Activated CD8-positive, alpha-beta T cell treated with anti-CD3 and anti-CD28 coated beads for 36 hours (primary cell): ENCODE measurements at places on chromosomes 4 and X. TPM values are rescaled to one million over a fixed set of nuclear protein-coding genes. Genes with fewer than 3 reads are reported as not detected.

GRCh38 chr4:3402491-3403347, 39.0 kb upstream of the HGFAC start:
- no peak for DNase-seq

GRCh38 chr4:154958621-154959358, 177.7 kb downstream of the RBM46 start:
- no peak for DNase-seq

DNA sequence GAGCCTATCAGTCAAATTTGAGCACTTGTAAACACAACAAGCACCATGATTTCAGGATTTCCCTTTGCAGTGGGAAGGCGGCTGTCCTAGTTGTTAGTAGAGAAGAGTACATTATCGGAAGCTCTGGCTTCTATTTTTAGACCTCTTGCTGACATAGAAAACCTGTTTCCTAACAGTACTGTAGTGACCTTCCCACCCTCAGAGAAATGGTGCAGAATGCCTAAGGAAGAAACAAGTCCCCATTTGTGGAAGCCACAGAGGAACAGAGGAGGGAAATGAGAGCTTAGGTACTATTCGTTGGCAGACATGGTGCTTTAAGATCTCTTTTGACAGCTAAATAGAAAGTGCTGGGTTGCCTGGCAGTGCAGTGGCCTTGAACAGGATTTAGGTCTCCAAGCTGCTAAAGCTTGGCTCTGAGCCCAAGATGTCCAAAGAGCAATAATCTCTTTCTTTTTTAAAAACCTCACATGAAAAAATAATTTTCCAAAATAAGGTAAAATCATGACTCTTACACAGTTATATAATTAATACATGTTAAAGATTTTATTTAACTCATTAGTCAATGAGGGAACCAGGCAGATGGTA, 24.9 kb downstream of the GLRA2 start:
- no peak for DNase-seq

DNA sequence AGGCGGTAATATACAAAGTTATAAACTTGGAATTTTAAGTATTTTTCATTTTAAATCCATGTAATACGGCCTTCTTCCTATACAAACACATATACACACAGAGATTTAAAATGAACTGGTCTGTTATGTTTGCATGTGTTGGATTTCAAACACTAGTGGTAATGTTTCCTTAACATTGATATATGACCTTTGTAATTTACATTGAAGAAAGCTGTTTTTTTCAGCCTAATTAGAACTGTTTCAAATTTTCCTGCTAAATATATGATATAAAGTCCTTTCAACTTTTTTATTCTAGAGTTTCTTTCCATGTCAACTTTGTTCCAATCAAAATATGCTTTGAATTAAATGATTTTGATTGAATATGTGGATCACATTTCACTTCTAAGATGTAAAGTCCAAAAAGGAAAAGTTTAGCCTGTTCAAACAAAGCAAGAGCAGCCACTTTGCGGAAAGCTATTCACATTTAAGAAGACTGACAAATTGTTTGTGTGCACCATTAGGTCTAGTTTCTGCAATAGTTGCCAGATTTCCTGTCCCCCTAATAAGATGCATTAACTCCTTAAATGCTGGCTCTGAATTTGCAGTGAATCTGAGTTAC, 226.0 kb upstream of the MAB21L2 start:
- DNase-seq = no peak

DNA sequence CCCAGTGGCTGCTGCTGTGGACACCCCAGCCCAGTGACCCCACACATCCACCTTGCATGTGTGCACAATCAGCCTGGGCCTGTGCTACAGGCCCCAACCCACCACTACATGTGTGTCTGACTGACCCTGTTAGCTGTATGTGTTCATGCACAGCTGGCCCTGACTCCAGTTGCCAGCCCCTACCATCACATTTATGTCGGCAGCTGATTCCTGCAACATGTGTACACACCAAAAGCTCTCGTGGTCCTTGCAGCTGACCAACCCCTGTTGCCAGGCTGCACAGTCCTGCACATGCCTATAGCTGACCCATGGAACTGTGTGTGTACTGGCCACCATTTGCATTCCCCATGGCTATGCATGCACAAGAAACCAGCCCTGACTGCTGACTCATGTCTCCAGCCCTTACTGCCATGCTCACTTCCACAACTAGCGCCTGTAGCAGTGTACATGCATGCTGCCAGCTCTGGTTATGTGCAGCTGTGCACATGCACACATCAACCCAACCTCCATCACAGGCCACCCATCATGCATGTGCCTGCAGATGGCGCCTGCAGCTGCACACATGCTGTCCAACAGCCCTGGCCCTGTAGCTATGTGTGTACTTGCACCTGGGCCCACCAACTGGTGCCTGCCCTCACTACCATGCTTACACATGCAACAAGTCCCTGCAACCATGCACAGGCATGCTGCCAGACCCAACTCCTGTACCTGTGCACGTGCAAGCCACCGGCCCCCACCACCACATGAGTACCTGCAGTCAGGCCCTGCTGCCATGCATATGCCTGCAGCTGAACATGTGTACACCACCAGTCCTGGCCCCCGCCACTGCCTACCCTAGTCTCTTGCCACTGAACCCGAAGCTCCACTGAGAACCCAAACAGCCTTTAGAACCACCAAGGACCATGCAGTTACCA, 28.1 kb downstream of the SMIM10L2A start:
- DNase-seq = no peak

Gene BEX5
- total RNA-seq = 2.9 TPM

DNA sequence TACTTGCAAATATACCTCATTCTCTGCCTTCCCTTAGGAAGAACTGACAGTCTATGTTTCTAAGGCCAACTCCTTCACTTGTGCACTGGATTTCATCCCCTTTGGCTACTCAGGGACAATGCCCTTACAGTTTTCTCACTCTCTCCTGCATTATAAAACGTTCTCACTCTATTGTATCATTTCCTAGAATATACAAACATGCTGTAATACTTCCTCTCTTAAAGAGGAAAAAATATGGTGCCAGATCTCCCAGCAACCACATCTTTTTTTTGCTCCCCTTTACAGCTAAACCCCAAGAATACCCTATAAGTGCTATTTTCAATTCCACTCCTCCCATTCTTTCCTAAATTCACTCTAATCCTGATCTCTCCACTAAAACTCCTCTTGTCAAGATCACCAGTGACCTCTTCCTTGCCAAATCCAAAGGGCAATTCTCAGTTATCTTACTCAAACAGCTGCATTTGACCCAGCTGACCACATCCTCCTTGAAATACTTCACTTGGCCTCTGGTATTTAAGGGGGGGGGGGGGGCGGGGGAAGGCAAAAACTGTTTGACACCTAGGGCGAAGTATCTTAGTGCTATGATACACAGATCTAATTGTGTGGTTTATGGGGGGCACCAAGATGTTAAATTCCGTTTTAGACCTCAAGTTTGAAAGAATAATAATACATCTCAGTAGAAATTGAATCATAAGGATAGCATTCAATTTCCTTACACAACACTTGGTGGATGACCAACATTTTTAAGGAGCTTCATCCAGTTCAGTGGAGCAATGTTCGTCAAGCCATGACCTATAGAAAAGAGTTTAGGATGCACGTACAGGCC, 1.6 kb downstream of the RCHY1 start:
- DNase-seq = peak; percentile 44

Gene POU4F2
- not detected for total RNA-seq

Gene AREG
- 0.99 TPM for total RNA-seq

DNA sequence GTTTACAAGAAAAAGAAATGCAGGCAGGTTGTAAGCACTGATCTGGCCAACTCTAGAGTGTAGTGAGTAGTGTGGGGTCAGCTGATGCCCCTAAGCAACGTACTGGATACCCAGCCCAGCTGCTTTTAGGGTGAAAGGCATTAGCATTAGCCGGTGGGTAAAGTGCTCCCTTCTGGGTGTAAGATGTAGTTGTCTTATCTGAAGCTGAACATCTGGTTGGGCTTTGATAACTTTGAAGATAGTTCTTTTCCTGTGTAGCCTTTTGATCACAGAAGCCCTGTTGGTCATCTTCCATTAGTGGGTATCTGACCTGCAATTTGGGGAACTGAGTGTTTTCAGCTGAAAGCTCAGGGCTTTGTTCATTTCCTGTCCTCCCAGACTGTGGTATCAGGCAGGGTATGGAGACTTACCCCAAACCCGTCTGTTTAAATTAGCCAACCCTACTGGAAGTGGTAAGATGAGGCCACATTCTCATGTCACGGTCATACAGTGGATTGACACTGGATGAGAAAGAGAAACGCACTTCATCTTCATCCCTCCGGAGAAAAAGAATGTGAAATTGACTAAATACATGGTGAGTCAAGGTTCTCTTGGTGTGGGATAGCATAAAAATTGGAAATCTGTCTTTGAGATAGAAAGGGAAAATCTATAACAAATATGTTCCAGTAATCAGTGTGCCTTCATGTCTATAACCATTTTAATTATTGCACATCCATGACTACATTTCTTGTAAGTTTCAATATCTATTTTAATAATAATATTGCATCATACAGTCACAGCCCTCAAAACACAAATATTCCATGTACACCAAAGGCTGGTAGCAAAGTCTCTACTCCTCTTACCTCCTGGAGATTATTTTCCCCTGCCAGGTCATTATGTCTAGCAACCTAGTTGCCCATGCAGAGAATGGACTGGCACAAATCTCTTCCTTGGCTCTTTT, 8.7 kb downstream of the RHOH start:
- peak; percentile 65 for DNase-seq

DNA sequence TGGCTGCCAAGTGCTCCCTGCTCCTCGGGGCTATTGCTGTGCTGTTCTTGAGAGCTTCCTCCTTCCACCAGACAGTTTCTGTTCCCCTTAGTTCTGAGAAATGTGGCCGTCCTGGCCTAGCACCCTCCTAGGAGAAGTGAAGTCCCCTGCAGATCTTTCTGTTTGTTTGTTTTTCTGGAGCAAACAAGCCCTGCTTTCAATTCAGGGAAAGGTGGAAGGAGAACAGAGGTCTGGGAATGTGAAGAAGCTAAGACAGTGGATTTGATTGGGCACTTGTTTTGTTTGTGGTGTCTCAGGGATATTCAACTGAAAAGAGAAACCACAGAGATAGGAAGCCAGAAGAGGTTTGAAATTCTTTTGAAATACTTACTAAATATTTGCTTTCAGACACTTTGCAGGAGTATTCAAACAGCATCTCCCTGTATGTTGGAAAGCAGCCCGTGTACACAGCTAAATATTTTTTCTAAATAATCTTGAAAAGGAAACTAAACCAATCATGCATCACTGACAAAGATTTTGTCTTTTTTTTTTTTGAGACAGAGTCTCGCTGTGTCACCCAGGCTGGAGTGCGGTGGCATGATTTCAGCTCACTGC, 36.5 kb upstream of the PPM1K start:
- DNase-seq = peak; percentile 46

Gene CCDC158
- total RNA-seq = not detected

DNA sequence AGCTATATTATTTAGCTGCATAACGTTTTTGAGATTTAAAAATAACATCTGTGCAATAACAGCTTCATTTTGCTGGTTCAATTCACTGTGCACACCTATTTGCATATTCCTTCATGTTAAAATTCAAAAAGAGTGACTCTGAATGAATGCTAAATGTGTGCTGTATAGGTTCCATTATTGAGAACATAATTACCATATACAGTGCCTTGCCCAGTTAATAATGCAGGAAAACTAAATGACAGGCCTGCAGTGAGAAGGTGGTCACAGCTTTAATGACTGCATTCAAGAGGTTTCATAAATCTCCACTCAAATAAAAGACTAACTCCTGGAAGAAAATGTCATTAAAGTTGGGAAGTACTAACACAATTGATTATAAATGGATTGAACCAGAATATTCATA, 1183.2 kb upstream of the ADGRL3 start:
- no peak for DNase-seq

Gene TSPAN7
- 0.50 TPM for total RNA-seq

Gene TLR7
- 0.13 TPM for total RNA-seq

Gene UGT2B15
- not detected for total RNA-seq

GRCh38 chrX:40734971-40735324, 394 bp downstream of the MED14 start:
- peak; percentile 39 for DNase-seq

DNA sequence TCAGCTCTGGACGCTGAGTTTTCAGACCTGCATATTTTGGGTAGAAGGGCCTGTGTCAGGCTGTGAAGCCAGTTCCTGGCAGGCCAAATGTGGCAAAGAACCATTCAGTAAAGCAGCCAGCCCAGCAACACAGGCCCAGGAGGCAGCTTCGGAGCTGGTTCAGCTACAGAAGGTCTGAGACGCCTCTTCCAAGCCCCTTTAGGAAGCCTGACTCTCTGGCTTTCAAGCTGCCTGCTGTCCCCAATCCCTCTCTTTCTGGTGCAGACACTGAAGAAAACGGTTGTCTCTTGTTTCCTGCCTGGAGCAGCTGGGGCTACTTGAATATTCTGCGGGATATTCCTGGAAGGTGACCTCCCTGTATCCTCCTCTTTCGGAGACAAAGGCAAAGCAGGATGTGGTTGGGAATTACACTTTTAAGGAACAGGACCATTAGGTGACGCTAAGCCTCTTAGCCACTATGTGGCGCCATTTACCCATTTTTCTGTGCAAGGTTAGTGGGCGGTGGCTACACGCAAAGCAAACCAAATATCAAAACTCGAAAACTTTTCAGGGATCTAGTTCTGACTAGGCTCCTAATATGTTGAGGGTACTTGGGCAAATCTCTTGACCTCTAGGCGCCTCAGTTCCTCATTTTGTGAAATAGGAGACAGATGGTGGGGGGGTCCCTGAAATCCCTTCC, 47.2 kb upstream of the LAS1L start:
- DNase-seq = peak; percentile 66

GRCh38 chr4:153474251-153474650, 8.1 kb downstream of the TMEM131L start:
- no peak for DNase-seq

Gene GLRA3
- total RNA-seq = not detected

Gene MAB21L2
- not detected for total RNA-seq

DNA sequence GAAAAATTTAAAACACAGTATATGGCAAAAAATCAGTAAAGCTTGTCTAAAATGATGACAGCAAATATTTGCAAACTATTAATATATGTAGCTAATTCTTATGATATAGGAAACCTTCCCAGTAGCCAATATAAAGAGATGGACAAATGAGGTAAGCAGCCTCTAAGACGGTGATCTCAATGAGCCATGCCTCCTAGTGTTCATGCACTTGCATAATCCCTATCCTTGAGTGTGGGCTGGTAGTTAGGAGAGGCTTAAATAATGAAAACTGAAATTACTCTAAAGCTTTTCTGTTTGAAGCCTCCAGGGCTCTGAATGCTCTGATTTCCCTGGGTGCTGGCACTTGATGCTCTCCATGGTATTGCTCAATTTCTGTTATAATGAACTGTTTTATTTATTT, 24.6 kb upstream of the ARMCX4 start:
- no peak for DNase-seq

DNA sequence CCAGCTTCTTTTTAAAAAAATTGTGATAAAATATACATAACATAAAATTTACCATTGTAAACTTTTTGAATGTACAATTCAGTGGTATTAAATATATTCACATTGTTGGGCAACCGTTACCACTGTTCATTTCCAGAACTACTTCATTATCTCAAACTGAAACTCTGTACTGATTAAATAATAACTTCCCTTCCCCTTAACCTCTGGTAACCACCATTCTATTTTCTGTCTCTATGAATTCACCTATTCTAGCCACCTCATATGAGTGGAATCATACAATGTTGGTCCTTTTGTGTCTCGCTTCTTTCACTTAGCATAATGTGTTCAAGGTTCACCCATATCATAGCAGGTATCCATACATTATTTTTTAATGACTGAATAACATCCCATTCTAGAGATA, 8.3 kb downstream of the GPR50 start:
- DNase-seq = no peak

GRCh38 chrX:12307961-12308360, 169.7 kb downstream of the FRMPD4 start:
- no peak for DNase-seq

Gene OPHN1
- not detected for total RNA-seq

Gene LDB2
- total RNA-seq = not detected
